Regular cardiac myocyte (primary cell): ENCODE measurements at places on chromosomes 6 and 20. TPM values are rescaled to one million over a fixed set of nuclear protein-coding genes. Genes with fewer than 3 reads are reported as not detected.

MAS1 gene
- total RNA-seq, result under 0.01 TPM in 2 replicates

OR2B6 gene
- total RNA-seq, result not detected in 2 replicates

COL19A1 gene
- under 0.01 and 1.4 TPM in 2 replicates for total RNA-seq

NKAPL gene
- total RNA-seq, result 2.1 and 3.1 TPM in 2 replicates

SLC35D3 gene
- under 0.01 TPM in 1 of 2 replicates, not detected in the other for total RNA-seq

SLCO4A1 gene
- 0.19 and 0.56 TPM in 2 replicates for total RNA-seq

TCP11 gene
- total RNA-seq, result 0.19 and 0.56 TPM in 2 replicates

GPSM3 gene
- 1.5 and 1.7 TPM in 2 replicates for total RNA-seq

IFNGR1 gene
- total RNA-seq, result 40.1 and 89.6 TPM in 2 replicates

HSPA1L gene
- total RNA-seq, result 1.3 and 2.8 TPM in 2 replicates

HLA-DQB2 gene
- not detected in 2 replicates for total RNA-seq

CRISP3 gene
- not detected in 2 replicates for total RNA-seq

KHDC1L gene
- not detected in 2 replicates for total RNA-seq

SIM1 gene
- under 0.01 and 1.9 TPM in 2 replicates for total RNA-seq

SIRPA gene
- 2.9 and 9.9 TPM in 2 replicates for total RNA-seq

TRIM31 gene
- total RNA-seq, result not detected in 2 replicates

C6orf118 gene
- not detected in 2 replicates for total RNA-seq

BCLAF1 gene
- total RNA-seq, result 70.8 and 108 TPM in 2 replicates

RFX6 gene
- total RNA-seq, result not detected in 2 replicates

LGSN gene
- under 0.01 TPM in 1 of 2 replicates, not detected in the other for total RNA-seq

SYCP2L gene
- not detected in 2 replicates for total RNA-seq
